ENCODE measurements at places on chromosomes 16 and 17.

DNA sequence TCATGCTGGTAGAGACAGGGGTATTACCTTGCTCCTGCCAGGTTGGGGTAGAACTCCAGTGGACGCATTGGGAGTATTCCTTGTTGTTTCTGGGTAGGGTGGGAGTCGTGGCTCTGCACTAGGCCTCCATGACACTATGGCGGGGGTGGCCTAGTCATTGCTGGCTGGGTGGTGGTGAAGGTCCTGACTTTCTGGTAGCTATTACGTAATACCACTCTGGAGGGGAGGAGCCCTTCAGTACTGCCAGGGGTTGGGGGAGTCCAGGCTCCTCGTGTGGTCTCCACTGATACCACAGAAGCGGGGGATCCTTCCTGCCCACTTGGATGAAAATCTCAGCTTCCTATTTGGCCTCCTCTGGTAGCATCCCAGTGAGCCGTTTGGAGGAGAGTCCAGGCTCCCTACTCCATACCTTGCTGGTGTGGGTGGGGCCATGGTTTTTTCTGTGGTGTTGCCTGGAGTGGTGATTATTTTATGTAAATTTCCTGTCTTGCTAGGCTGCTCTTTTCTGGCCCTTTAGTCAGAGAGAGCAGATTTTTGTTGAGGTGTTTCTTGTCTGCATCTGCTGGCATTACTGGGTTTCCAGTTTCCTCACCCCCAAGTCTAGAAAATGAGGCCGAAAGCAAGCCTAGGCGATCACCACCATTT is 65.8 kb upstream of the GNG13 start:
- no peak for DNase-seq

GRCh38 chr16:22973522-22973921 is 159.6 kb downstream of the HS3ST2 start:
- no peak for DNase-seq

GRCh38 chr16:62665269-62665668 is 629.0 kb upstream of the CDH8 start:
- no peak for DNase-seq

DNA sequence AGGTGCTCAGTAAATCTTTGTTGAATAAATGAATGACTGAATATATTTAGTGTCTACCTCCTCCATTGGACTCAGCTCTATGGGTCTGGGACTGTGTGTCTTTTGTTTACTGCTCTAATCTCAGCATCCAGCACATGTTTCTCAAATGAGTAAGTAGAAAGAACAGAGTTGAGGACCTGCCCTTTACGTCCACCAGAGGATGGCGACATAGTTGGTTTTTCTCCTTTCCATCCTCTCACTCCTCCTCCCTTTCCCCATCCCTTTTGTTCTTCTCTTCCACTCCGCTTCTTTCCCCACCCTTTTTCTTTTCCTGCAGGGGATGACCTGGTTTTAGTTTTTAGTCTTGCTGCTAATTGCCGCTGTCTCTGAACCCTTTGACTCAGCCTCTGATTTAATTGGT is 12.1 kb upstream of the CHP2 start:
- no peak for DNase-seq

DNA sequence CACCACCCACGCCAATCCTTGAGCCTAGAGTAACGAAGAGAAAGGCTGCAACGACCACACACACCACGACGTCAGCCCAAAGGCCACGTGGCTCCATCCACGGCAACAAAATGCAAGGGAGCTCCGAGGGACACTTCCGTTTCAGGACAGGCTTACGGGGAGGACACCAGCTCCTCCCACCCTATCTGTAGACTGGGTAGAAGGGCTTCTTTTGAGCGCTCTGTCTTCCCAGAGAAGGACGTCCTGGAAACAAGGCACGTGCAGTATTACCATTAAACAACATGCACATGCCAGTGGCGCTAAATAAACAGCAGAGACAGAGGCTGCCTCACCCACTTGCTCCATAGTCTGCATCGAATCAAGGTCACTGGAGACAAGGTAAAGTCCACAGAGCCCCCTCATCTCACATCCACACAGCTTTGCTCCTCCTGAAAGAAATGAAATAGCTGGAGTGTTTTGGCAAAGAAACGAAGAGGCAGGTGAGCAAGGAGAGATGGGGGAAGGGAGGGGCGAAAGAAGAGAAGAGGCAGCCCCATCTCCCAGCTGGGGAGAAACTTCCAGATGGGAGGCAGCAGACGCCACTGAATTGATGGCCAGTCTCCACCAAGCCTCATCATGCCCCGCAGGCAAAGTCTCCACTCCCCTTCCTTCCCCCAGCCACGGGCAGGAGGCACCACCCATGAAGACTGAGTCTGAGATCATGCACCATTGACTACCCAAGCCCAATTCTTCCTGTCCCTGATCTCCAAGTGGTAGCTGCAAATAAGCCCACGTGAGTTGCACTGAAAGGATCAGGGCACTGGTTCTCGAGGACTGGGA is 24.0 kb downstream of the ZFHX3 start:
- DNase-seq: no peak

GRCh38 chr16:70480127-70481105 is 26.0 kb downstream of the FCSK start:
- DNase-seq: no peak

DNA sequence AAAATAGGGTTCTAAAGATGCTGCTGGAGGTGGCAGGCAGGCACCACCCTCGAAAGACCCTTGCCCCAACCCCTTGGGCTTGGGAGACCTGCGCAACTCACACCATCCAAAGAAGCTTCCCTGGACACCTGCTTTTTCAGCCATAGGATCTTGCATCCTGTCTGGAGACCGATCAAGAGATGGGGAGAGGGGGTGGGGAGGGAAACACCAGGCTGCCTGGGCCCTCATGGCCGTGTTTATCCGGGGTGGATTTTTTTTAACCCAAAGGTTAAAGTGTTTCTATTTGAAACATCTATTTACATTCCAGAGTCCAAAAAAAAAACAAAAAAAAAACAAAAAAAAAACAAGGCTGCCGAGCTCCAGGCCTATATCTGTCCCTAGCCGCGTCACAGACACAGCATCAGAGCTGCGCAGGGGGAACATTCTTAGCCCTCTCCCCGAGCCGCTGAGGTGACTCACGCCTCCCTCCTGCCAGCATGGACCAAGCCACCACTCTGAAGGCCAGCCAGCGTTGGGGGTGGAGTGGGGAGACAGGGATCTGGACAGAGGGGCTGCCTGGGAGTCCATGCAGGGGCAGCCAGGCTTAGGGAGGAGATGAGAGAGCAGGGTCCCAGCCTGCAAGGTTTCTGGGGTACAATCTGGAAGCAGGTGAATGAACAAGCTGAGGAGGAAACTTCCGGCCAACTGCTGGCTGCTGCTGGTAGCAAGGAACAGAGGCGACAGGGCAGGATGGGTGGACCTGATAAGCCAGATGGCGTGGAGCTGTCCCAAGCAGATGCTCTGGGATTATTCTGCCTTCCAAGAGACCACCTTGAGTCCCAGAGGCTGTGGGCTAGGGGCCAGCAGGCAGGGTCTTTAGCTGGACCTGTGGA is 14.8 kb downstream of the HDAC5 start:
- no peak for DNase-seq

DNA sequence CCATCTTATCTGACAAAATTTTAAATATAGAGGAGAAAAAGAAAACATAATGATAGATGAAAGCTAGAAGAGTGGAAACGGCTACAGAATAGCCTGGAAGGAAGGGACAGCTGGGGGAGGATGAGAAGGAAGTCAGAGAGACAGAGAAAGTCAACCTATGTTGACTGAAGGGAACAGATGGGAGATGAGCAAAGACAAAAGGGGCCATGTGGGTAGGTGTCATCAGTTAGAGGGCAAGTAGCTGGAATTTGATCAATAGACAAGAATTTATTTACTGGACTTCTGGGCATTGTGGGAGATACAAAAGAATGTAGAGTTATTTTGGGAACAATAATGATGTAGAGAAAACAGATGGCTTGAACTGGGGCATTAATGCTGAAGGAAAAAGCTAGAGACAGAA is 194.4 kb downstream of the ANKFN1 start:
- DNase-seq: no peak

GRCh38 chr17:55654821-55655220 is 67.8 kb downstream of the TMEM100 start:
- no peak for DNase-seq

DNA sequence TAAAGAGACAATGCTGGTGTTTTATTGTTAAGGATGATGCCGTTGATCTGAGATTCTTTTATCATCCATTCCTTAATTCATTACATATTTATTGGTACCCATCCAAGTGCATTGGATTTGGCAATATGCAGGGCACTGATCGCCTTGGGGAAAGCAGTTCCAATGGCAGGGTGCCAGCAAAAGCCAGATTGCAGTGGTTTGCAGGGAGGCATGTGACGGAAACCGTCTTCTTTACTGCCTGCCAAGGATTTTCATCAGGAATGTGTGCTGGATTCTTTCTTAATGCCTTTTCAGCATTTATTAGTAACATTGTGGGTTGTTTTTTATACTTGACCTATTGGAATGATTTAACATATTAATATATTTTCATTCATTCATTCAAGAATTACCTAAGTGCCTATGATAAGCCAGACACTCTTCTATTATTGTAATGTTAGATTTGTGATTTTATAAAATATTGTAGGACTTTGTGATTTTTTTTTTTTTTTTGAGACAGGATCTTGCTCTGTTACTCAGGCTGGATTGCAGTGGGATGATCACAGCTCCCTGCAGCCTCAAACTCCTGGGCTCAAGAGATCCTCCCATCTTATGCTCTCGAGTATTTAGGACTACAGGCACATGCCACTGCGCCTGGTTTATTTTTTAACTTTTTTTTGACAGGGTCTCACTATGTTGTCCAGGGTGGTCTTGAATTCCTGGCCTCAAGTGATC is 93.4 kb upstream of the TNRC6A start:
- no peak for DNase-seq

GRCh38 chr16:8751481-8752311 is 45.7 kb downstream of the TMEM186 start:
- no peak for DNase-seq
